NCI-H748 treated with DMSO at 0.1 percent for 48 hours (cell line): ENCODE measurements at places on chromosomes 7 and 10.
A peak's percentile ranks its signal among the peaks of the same experiment; 100 is the strongest.

DNA sequence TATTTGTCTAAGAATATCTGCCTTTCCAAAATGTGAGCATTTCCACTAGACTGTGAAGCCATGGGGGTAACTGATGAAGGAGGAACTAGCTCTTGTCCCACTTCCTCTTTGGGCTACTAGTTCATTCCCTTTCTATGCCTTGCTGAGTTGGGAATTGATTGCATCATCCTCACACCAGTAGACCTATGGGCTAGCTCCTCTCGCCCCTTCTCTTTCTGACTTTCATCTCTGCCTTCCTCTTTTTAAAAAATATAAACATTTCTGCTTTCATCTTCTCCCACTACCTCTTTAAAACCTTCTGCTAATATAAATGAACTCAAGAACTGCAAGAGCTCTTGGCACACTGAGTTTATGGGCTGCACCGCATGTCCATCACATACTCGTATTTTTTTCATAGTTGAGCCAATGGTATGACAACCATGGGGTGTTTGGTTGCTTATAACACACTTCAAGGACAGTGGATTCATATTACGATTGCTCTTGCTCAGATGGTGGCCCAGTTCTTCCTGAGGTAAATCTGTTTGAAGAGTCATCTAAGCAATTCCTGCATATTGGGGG, 182.0 kb downstream of the REEP3 start:
- no peak for DNase-seq

DNA sequence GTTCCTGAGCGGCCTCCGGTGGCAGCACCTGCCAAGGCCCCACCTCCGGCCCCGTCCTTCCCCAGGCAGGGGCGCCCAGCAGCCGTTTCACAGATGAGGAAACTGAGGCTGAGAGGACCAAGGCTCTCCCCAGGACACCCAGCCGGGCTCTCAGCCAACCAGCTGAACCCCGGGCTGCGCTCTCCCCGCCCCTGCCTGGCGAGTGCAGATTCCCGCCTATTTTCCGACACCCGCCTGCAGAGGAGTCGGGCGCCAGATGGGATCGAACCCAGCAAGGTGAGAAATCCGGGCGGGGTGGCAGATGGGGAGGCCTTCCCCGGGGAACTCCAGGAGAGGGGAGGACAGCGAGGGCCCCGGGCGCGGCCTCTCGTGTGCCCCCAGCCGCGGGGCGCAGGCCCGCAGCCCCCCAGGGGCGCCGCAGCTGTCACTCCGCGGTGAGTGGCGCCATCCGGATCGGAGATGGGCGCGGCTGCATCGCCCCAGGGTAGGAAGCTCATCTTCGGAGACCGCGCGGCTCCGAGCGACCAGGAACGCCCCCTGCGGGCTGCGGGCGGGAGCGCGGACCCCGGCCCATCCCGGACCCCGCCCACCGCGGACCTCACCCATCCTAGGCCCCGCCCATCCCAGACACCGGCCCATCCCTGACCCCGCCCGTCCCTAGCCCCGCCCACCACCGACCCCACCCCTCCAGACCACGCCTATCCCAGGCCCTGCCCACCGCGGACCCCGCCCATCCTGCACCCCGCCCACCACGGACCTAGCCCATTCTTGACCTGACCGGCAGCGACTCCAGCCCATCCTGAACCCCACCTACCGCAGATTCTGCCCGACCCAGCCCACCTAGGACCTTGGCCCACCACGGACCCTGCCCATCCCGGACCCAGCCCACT, 90.3 kb downstream of the MICALL2 start:
- DNase-seq, result peak; percentile 78

GRCh38 chr7:7773334-7774309, 55.2 kb upstream of the RPA3 start:
- DNase-seq, result no peak

GRCh38 chr10:14592566-14592965, 182.1 kb downstream of the FAM107B start:
- no peak for DNase-seq

- DNase-seq, result no peak
These were observed 56.7 kb downstream of the DDC start for GRCh38 chr7:50508471-50508943.

- DNase-seq, result no peak
These were observed 113.2 kb upstream of the GPR26 start for GRCh38 chr10:123552760-123553554.

DNA sequence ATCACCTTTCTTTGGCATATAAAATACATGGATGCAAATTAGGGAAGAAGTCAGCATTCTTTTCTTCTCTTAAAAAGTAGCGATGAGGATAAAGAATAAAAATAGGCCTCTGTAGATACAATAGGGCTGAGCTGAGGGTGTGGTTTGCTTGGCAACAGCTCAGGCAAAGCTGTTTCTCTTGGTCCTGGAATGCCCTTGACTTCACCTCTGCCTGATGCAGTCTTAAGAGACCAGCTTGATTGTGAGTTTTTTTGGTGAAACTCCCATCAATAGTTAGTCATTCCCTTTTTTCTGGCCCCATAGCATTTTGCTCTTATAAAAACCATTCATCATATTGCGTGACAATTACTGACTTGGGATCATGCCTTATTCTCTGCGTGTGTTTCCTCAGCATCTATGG, 42.1 kb upstream of the MKLN1 start:
- no peak for DNase-seq
